Astrocyte of the cerebellum (primary cell): ENCODE measurements at places on chromosomes 7 and 10.

GRCh38 chr10:63084690-63085382 is 48.3 kb upstream of the NRBF2 start:
- DNase-seq = no peak

- DNase-seq = no peak
Measured at GRCh38 chr7:152967958-152968357, 208.4 kb downstream of the ACTR3B start.

GRCh38 chr7:113071465-113071864 is 15.2 kb downstream of the GPR85 start:
- no peak for DNase-seq

DNA sequence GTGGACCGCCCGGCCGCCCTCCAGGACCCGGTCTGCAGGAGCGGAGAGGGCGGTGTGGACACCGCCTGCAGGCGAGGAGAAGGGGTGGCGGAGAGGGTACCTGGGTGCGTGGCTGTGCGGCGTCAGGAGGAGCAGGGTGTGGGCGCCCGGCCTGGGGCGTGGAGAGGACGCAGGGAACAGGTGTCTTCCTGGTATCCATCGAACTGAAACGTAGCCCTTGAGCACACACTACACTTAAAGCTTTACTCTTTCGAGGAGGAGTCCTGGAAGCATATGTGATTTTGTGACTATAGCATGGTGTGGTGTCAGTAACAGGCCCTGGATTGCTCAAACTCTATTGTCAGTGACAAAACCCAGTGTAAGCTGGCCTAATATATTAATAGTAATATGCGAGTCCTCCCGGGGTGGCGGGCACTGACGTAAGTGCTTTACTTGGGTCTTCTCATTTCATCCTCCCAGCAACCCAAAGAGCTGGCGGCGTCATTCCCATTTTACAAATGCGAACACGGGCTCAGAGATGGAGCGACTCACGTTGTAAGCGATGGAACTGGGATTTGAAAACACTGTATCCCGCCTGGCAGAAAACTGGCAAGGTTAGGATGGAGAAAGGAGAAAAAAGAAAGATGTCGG is 508 bp upstream of the TECPR1 start:
- no peak for DNase-seq

DNA sequence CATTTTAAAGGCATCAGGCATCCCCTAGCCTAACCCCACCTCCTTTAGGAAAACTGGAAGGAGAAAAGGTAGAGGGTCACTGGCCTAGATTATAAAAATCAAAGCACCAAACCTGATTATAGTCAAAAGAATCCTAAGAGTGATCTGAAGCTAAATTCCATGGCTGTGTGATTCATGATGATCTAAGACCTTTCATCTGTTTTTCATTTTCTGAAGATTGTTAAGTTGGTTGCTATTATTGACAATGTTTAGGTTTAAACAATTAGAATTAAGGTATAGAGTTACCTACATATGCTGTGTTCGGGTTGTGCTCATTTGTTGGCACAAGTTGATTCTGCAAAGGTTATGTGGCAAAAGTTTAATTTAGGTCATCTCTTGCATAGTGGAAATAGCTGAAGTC is 148.7 kb downstream of the BICC1 start:
- no peak for DNase-seq

- DNase-seq = no peak
Measured at GRCh38 chr7:26514633-26515032, 223.0 kb downstream of the SNX10 start.

DNA sequence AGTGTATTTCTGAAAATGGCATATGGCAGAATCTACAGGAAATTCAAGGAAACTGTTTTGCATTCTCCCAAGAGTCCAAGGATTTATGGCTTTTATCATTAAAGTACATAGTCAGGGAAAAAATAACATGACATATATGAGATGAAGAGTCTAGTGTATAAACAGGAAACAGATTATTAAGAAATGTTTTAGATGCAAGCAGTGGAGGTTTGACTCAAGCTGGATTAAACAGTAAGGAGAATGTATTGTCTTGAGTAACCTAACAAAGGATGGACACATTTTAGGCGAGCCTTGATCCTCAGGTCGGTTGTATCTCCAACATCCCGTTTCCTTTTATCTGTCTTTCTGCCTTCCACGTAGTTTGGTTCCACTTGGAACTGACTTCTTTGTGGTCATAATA is 17.9 kb downstream of the OR6B1 start:
- no peak for DNase-seq

DNA sequence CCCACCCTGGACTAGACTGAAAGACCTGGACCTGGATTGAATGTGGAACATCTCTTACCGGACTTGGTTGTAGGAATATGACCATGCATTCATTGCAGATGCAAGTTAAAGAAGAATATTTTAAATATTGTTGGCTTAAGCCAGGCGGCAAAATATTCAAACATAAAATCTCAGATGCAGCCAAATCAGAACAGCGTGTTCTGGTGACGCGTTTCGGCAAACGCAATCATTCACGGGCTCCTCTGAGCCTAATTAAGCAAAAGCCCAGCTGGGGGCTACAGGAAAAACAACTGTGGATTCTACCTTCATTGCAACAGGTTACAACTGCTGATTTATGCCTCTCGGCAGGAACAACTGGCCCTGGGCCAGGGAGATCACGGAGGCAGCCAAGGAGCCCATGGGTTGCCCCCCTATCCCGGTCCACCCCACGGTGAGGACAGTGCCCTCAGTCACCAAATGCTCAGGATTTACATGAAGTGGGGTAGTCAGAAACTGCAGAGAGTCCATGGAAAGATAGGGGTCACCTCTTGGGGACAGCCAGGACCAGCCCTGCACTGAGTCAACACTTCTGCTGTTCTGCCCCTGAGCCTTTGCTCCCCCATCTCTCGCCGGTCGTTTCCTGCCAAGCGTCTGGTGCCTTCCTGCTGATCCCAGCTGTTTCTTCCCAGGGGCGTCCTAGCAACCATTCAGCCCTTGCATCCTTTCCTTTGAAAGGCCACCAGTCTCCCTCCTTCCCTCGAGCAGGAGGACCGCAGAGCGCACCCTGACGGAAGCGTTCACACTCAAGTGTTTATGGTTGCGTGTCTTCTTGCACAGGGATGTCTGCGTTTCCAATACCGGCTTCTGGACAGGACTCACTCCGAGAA is 64.4 kb upstream of the SFMBT2 start:
- DNase-seq = no peak

DNA sequence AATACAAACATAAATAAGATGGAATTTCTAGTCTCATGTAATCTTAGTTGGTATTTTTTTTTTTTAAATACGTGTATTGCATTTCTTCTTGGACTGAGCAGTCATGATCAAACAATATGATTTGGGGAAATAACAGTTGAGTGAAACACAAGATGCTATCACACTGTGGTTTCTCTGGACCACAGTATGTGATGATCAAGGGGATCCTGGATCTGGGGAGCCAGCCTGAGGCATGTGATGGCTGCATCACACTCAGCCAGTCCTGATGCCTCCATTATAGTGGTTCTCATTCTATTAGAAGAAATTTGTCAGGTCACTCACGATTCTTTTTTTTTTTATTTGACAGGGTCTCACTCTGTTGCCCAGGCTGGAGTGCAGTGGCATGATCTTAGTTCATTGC is 495.9 kb upstream of the POT1 start:
- DNase-seq = no peak

DNA sequence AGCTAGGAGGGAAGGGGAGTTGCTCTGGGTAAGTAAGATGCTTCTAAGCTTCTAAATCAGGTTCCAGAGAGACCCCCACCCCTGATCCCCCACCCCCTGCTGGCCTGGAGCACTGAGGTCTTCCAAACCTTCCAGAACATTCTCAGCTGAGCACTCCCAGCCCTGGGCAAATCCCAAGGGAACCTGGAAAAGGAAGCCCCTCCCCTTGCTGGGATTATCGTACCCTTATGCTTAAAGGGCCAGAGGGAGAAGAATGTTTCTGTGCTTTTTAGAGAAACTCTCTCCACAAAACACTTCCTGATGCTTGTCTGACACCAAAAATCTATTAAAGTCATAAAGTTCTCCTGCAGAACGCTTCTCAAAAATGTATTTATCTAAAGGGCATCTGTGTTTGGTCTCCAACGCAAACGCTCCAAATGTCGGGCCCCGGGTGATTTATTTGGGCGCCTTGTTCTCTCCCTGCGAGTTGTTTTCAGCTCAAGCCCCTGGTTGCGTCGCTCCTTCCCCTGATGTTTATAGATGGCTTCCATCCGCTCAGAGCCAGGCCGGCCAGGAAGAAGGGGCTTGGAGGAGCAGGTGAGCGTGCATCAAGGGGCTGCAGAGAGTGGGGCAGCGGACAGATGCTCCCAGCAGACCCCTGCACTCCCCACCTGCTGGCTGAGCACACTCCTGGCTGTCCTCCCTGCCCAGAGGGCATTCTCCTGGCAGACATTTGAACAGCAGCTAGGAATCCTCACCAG is 8.2 kb upstream of the RET start:
- no peak for DNase-seq

DNA sequence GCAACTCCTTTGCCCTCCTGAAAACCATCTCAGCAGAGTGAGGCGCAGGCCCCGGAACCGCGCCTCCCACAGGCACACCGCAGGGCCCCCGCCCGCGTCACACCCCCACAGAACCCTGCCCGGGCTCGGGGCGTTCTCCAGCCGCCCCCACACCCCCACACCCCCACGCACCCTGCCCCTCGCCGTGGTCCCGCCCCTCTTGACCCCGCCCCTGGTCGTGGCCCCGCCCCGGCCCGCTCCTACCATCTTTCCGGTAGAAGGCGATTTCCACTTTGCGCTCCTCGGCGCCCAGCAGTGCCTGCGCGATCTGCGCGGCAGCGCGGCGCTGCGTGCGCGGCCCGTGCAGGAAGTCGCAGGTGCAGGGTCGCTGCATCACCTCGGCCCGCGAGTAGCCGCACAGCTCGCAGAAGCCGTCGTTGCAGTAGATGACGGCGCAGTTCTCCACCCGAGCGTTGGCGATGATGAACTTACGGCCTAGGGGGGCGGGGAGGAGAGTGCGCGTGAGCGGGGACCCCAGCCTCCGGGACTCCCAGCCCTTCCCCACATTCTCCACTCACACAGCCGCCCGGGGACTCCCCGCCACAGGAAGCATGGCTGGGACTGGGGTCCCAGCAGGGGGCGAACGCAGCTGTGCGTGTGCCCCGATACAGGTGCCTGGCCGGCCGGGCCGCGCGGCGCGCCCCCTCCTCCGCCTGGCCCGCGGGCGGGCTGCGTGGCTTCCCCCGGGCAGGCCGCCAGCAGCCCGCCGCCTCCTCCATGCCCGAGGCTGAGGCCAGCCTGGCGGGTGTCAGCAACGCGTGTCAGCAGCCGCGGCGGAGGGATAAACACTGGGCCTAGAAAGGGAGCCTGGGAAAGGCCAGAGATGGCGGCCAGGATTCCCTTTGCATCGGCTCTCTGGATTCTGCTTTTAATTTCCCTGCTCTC is 3.4 kb downstream of the KCNH2 start:
- no peak for DNase-seq

DNA sequence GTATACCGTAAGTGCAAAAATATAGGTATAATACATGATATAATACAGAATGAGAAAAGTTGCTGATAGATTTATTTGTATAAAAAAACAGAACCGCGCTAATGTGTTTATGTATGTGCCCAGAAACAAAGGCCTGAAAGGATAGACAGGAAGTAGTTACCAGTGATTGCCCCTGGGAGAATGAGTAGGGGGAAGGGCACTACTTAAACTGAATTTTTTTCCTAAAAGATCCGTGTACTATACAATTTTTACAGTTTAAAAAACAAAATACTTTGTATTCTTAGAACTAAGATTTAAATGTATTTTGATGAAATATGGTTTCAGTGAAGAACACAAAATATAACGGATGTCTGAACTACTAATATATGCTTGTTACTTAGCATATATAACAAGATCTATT is 2.9 kb downstream of the IPMK start:
- DNase-seq = no peak

DNA sequence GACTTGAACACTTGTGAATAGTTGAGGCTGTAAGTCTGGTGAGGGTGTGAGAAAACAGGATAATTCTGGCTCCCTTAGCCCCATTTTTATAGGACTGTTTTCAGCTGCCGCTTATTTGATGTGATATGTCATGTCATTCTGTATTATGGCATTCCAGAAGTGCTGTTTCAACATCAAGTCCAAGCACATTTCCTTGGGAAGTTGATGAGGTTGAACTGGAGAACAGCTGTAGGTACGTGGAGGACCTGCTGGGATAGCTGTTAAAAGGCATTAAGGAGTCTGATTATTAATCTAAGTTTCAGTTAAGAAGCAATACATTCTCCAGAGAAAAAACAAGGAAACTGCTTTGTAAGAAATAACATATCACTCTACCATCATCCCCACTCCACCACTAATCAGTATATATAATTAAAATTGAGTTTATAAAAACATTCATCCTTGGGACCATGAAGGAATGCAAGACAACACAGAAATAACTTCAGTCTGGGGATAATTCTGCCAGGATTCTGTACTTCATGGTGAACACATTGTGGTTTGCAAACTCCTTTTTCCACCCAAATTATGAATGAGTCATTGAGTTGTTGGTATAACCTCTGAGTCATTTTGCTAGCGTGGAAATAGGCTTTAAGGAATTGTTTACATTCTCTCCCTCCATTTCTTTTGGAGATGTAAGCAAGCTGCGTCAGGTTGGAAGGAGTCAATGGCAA is 39.9 kb upstream of the TMEM229A start:
- DNase-seq = peak; percentile 91

DNA sequence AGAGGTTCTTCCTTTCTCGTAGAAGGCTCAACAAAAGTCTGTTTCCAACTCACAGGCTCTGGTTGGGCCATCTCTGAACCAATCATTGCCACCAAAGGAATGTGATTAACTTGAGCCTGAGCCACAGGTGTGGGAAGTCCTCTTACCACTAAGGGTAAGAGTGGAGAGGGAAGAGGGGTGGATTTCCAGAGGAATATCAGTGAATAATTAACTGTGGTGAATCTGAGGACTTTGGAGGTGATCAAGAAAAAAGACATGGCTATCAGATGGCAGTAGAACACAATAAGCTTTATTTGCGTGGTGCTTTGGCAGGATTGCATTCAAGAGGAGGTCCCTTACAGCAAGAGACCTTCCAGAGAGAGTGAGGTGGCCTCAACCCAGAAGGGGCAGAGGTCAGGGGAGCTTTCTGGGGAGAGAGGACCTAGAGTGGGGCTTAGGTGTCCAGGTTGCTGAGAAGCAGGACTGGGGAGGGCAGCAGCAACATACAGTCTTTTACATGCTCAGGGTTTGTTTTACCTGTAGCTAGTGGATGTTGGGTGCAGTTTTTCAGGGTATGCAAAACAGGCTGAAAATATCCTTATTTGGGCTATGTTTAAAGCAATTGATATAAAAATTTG is 61.4 kb downstream of the BBS9 start:
- DNase-seq = no peak

DNA sequence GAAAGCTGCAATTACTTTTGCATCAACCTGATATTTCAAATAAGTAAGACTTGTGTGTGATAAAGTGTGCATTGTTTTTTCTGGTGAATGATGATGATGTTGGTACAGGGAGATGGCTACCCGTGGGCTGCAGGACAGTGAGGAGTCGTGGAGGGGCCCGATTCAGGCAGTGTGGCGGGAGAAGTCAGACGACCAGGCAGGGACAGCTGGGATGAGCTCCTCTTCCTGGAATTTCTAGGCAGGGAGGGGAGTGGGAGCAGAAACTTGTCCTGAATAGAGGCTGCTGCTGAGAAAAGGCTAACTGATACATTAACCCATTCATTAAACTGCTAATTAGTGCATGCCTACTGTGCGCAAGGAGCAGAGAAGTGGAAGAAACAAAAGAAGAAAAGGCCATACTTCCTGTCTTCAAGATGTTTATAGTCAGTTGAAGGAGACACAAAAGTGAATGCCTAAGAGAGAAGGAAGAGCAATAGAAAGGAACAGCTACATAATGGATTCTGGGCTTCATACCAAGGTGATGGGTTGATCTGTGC is 9.3 kb upstream of the GATAD1 start:
- no peak for DNase-seq
